ENCODE measurements at places on chromosomes 16 and 17.

- DNase-seq = no peak
These were observed 309.4 kb downstream of the SEC14L1 start for GRCh38 chr17:77449908-77450741.

GRCh38 chr16:87582216-87582965 is 19.9 kb upstream of the JPH3 start:
- no peak for DNase-seq

- DNase-seq = no peak
These were observed 7.1 kb upstream of the BAIAP2 start for GRCh38 chr17:81027591-81028505.

DNA sequence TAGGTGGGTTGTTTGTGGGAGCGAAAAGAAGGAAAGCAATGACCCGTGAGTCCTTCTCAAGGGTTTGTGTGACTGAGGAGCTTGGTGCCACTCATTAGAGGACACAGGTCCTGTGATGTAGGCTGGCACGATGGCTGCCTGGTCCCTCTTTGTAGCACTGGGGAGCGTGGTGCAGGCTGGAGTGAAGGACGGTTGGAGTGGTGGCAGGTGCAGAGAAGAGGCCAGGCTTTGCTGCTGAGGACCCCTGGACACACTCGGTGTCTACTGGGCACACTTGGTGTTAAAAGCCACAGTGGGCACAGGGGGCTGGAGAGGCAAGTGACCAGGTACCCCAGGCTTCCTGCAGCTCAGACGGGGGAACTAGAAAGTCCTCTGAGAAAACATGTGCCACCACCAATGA is 106.0 kb downstream of the NTN1 start:
- DNase-seq = no peak

DNA sequence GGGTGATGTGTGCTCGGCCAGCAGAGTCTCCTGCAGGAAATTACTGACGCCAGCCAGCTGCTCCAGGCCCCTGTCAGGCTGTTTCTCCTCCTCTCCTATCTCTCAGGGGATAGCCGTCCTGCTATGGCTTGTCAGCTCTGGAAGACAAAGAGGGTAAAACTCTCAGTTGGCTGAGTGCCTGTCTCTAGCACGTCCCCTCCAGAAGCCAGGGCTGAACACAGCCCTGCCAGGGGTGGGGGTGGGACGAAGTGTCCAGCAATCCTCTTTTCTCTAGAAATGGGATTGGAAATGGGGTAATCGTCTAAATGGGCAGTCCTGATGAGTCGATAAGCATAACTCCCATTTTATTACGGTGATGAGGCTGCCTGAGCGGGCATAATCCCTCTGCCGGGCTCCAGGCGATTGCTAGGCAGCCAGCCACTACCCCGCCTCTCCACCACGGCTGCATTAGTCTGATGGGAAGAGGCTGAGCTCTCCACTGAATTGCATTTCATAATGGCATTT is 89.1 kb upstream of the GNAO1 start:
- no peak for DNase-seq

- DNase-seq = no peak
These were observed 100.2 kb upstream of the SDK2 start for GRCh38 chr17:73744411-73744810.

GRCh38 chr17:10605221-10605783 is 51.8 kb downstream of the MYH3 start:
- DNase-seq = no peak

- peak; percentile 81 for DNase-seq
These were observed 32.7 kb upstream of the CDH1 start for GRCh38 chr16:68704232-68704867.

GRCh38 chr17:82377924-82378740 is 6.6 kb downstream of the UTS2R start:
- DNase-seq = no peak
